GM19239 (cell line): ENCODE measurements at places on chromosomes 3 and 15.

- no peak for DNase-seq
Measured at GRCh38 chr3:55624238-55624637, 137.1 kb upstream of the WNT5A start.

GRCh38 chr3:109918740-109919139 lies 581.4 kb upstream of the DPPA4 start:
- DNase-seq: no peak

- DNase-seq: no peak
Measured at GRCh38 chr3:94912656-94913055, 849.8 kb downstream of the NSUN3 start.

- no peak for DNase-seq
Measured at GRCh38 chr3:128427872-128428822, 38.5 kb downstream of the DNAJB8 start.

- DNase-seq: no peak
Measured at GRCh38 chr3:151214459-151214858, 11.4 kb upstream of the GPR171 start.

DNA sequence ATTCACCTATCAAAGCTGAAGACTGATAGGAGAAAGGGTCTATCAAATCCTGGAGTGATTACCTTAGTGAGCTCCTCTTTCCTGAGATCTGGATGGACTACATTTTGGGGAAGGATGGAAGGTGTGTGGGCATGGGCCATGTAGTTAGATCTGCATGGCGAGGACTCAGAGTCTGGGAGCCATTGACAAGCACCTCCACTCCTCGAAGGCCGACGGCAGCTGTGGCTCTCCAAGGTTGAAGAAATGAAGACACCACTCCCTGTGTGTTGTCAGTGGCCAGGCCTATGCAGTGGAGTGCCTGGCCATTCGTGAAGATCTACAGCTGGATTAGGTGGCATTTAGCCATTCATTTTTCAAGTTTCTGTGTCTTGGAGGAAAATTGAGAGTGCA lies 509.2 kb downstream of the GABRG3 start:
- no peak for DNase-seq

DNA sequence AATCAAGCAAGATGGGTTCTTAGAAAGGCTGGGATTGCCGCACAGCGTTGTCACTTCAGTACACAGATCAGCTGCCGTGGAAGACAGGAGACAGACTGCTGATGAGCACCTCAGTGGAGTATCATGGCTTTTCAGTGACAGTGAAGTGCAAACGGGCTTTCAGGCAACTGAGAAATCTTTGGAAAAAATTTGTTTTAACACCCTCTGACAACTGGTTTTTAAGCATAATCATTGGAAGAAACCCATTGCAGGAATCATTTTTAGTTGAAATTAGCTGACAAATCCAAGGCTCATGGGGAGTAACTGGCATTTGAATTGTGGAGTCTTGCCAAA lies 418.8 kb downstream of the OTOL1 start:
- DNase-seq: no peak

DNA sequence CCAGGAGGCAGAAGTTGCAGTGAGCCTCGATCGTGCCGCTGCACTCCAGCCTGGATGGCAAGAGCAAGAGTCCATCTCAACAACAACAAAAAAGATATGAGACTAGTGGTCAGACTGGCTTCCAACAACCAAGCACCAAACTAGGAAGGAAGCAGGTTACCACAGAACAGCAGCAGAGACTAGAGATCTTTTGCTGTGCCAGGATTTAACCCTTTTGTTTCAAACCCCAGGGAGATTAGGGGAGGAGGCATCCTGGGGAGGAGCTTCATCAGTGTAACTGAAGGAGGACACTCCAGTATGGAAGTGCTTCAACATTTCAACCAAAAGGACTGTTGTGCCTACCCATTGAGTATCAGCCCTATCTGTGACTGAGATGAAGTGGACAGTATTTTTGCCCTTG lies 240.3 kb downstream of the ZIC1 start:
- no peak for DNase-seq

GRCh38 chr15:38042707-38043445 lies 108.4 kb downstream of the TMCO5A start:
- DNase-seq: no peak

DNA sequence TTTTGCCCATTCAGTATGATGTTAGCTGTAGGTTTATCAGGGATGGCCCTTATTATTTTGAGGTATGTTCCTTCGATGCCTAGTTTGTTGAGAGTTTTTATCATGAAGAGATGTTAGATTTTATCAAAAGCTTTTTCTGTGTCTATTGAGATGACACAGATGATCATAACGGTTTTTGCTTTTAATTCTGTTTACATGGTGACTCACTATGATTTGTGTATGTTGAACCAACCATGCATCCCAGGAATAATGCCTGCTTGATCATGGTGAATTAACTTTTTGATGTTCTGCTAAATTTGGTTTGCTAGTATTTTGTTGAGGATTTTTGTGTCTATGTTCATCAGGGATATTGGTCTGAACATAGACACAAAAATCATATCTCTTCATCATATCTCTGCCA lies 8.3 kb downstream of the GPR156 start:
- DNase-seq: no peak
